ENCODE measurements at places on chromosomes 2 and 18.
A peak's percentile ranks its signal among the peaks of the same experiment; 100 is the strongest.

DNA sequence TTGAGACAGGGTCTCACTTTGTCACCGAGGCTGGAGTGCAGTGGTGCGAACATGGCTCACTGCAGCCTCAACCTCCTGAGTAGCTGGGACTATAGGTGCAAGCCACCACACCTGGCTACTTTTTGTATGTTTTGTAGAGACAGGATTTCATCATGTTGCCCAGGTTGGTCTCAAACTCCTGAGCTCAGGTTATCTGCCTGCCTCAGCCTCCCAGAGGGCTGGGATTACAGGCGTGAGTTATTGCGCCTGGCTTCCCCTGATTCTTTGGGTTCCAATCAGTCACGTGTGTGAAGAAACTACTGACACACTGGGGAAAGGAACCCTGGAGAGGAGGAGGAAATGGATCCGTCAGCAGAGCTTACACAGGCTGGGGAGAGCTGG, 22.3 kb upstream of the RAB10 start:
- DNase-seq, result no peak

- DNase-seq, result no peak
Observed at GRCh38 chr18:12478269-12479047, 70.7 kb downstream of the PRELID3A start.

- DNase-seq, result no peak
Observed at GRCh38 chr2:233815861-233816260, 37.7 kb downstream of the MROH2A start.

- DNase-seq, result no peak
Observed at GRCh38 chr18:56919190-56919589, 227.7 kb upstream of the BOD1L2 start.

GRCh38 chr18:832085-832681, 20.1 kb upstream of the YES1 start:
- DNase-seq, result peak; percentile 17

DNA sequence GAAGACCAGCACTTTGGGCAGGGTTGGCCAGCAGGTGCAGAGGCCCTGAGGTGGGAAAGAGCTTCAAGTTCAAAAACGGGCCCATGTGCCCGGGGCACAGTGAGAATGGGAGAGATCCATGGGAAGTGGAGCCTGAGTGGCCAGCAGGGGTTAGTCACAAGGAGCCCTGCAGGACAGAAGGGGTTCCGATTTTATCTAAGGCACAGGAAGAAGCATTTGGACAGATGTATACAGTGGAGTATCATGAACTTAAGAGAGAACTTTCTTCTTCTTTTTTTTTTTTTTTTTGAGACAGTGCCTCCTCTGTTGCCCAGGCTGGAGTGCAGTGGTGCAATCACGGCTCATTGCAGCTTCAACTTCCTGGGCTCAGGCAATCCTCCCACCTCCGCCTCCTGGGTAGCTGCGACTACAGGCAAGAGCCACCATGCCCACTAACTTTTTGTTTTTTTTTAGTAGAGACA, 24.0 kb downstream of the WIPF1 start:
- DNase-seq, result peak; percentile 27

DNA sequence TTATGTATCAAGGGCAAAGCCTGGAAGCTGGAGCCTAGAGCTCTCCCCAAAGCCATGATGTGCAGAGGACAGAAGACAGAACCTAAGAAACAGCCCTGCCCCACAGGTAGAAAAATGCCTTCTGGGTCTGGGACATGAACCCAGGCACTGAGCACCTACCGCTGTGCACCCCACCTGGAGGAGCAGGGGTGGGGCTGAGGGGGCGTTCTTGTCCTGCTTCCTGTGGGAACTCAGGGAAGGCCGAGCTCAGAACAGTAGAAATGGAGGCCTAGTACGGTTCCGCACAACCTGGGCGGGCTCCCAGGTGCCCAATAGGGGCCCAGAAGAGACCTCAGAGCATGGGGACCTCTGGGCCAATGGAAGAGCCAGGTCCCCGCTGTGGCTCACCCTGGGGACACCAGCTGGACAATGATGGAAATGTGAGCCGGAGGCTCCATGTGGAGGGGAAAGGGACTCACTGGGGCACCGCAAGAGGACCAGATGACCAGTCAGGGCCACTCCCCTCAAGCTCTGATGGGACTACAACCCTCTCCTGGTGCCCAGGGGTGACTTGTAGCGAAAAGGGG, 3.2 kb downstream of the CRACDL start:
- DNase-seq, result no peak

- peak; percentile 9 for DNase-seq
Observed at GRCh38 chr2:231924889-231925275, 1.3 kb downstream of the NPPC start.

DNA sequence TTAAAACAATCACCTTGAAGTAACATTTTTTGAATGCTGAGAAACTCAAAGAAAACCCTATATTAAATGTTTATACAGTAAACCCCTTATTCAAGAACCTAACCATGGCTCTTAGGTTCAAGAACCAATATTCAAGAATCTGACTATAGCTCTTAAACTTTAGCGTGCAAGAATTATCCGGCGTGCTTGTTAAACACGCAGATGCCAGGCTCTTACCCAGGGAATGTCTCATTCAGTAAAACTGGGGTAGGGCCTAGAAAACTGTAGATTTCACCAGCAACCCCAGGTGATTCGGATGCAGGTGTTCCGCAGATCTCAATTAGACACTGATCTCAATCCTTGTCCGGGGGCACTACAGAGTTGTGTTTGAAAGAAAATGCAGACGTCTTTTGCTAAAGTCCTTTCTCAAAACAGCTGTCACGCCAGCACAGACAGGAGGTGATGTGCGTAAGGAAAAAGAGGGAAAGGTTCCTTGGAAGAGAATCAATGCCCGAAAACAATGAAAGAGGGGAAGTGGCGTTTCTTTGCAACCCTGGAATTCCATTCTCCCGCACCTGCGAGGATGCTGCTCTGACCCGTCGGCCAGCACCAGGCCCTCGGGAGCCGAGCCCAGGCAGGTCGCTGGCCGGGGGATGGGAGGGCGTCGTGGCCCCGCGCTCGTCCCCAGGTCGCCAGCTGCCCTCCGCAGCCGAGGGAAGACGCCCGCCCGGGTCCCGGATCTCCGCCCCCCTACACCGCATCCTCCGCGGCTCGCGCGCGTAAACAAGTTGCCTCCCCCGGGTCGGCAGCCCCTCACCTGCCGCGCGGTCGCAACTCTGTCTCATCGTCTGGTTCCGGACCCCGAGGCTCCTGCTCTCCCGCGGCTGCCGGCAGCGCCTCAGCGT, 851 bp downstream of the EIF2AK3 start:
- peak; percentile 27 for DNase-seq

GRCh38 chr2:111156529-111156928, 35.8 kb downstream of the BCL2L11 start:
- no peak for DNase-seq

DNA sequence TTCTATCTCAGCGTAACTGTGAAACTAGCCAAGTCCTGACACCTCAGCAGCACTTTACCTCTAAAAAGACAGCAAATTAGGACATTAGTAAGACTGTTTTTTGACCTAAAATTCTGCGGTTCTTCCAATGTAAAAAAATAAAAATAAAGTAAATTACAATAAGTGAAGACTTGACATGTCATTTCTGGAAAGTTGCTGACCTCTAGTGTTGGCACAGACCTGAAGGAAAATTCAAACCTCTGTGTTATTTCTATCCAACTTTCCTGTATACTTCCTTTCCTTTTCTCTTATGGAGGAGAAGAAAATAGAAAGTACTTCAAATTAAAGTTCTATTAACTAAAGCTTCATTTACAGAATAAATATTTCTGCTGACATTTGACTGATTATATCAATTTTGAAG, 110.6 kb downstream of the TMEM182 start:
- no peak for DNase-seq

- DNase-seq, result no peak
Observed at GRCh38 chr2:159209341-159210306, 76.9 kb downstream of the WDSUB1 start.

DNA sequence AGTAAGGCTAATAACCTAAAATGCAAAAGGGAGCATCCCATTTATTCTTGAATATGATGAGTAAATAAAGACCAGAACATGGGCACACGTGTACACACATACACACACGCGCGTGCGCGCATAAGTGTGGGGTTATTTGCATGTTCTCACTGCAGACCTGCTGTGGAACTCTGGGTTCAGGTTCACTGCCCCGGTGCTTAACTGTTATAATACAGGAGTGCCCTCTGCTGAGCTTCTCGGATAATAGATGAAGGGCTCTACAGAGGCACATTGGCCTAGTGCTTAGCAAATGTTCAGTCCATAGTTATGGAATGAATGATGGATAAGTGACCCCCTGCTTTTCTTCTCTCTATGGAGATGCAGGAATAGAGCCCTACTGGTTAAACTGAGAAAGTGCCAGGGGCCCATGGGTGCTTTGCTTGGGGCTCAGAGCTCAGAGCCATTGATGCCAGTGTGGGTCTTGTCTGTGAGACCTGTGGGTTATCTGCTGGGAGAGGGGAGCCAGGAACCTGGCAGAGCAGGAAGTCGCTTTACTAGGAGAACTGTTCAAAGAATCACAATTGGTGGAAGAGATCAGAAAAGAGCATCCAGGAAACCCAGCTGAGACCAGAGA, 3.6 kb upstream of the ARL4C start:
- DNase-seq, result no peak

DNA sequence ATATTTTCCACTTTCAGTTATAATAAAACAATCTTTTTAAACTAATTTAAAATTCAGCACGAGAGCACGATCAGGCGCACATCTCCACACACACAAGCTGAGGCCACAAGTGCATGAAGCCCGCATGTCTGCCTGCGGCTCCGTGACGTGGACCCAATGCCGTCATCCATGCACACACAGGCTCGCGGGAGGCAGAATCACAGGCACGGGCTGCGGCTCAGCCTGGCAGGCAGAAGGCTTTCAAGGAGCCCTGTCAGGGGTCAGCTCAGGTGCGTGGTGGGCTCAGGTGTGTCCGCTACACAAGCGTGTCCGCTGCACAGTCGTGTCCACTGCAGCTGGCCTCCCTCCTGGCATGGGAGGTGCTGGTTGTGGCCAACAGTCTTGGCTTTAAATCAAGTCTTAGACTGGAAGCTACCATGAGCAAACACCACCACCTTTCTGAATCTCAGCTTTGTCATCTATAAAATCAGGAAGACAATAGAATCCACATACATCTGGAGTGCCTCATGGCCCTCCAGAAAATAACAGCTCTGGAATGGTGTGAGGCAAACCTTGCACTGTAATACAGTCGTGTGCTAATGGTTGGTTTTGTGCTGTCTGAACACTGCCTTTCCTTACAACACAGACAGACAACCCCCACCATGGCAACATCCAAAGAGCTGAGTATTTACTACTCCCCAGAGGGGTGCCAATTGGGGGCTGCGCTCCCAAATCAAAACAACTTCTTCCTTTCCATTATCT, 210.1 kb downstream of the NDUFA10 start:
- peak; percentile 14 for DNase-seq

Measured in left ventricle myocardium inferior (tissue), 1 donor.